ENCODE measurements at places on chromosomes 6 and 20.

DNA sequence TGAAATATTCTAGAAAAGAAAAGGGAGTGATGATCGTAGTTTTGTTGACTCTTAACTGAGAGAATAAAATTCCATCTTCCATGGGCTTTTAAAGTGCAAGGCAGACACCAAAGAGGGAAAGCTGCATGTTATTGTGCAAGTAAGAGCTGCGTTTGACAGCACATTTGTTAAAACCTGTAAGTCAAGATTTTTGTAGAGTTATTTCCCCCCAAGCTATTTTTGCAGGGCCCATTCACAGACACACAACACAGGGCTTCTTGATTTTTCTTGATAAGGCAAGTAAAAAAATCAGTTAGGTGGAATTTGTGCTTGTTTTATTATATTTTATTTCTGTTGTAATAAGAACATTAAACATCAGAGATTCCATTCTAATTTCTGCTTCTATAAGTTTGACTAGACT lies 13.8 kb downstream of the CFAP206 start:
- DNase-seq: no peak

DNA sequence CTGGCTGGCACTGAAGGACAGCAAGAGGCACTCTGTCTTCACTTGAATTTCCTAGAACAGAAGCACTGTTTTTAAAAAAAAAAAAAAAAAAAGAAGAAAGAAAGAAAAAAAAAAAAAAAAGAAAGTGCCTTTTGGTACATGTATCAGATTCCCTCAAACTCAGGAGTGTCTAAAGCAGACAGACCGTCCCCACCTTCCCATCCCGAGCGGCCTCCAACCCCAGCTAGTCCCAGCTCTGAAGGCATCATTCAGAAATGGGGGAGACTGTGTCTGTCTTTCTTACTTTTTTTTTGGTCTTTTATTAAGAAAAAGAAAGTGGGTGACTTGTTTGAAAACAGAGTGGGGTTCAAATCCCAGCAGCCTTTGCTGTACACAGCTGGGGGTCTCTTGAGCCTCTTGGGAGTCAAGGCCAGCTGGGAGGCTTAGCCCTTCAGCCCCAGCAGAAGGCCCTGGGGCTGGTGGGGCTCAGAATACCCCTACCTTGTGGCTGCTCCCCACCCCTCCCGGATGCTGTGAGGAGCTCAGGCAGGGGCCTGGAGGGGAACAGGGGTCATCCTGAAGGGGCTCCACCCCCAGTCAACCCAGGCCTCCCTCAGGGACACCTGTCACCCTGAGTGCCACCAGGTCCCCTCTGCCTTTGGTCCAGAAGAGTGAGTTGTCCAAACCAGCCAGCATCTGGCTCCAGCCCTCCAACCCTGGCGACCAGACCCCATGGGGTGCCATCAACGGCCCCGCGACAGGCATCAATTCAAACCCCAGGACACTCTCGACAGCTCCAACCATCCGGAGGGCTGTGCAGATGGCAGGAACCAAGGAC lies 128.3 kb downstream of the TAF4 start:
- no peak for DNase-seq

DNA sequence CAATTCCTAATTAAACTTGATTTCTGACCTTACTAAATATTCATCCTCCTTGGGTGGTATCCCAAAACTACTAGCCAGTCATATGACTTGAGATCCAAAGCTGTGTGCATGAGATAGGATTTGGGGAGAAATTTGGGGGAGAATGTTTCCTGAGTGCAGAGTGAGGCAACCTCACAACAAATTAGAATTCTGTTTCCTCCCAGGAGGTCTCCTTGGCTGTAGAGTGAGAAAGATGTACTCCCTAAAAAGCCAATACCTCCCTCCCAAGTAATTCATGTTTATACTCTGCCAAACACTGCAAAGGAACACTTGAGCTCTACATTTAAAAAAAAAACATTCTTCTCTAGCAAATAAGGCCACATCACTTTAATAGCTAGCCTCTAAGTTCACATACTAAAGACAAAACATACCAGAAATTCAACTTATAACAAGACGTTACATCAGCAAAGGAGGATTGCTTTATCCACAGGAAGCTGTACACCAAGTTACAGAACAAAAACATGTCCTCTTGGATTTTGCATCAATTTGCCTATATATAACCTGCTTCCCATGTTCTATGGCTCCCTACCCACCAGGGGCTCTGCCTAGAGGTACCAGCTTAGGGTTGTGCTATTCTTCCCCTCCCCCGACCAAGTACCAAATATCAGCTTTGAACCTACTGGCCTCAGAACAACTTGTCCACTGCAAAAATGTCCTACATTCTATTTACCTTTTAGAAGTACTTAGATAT lies 15.4 kb upstream of the TMEM30A start:
- DNase-seq: no peak

DNA sequence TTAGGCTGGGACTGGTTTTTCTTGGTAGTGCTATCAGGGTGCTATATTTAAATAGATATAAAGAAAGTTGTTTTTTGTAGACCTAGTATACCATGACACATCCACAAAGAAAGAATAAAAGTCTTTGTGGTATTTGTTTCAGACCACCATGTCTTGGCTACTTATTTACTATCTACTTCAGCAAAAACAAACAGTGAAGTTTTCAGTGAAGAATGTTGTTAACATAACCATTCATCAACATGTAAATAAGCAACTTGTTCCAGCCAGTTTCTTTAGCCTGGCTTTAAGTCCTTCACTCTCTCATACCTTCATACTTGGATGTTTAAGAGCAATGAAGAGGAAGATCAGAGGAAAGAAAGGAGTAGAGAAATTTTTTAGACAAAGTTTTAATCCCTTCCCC lies 624.1 kb downstream of the CD109 start:
- no peak for DNase-seq

- DNase-seq: no peak
These were observed 55.2 kb downstream of the SMLR1 start for GRCh38 chr6:130882370-130882769.

DNA sequence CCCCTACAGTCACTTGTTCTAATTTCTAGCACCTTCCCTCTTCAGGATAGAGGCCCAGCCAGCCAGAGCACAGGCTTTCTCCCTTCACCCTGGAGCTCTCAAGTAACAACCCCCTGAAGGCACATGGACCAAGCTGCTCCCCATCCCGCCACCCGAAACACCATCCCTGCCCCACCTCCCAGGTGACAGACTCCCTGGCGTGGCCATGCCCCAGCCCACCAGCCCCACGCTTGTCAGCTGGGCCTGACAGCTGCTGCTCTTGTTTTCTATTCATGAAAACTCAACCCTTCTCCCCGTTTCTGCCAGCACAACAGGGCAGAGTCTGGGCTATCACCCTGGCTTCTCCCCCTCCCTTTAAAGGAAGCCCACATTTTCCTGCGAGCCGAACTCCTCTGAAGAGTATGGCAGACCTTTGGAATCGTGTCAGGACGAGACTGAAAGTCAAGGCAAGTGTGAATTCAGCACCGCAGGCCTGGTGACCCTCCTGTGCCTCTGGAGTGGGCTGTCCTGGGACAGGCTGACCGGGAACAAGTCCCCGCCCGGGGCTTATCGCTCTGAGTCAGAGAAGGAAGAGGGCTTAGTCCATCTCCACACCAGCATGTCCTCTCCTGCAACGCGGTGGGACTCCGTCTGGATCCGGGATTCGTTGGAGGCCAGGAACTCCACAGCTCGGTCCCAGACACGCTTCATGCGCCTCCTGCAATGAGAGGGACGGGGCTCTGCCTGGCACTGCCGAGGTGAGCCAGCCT lies 16.7 kb downstream of the LEMD2 start:
- DNase-seq: no peak

- no peak for DNase-seq
These were observed 170.7 kb downstream of the EPHA7 start for GRCh38 chr6:93248631-93249030.

- peak; percentile 57 for DNase-seq
These were observed 12.0 kb downstream of the STMN3 start for GRCh38 chr20:63641146-63641791.

DNA sequence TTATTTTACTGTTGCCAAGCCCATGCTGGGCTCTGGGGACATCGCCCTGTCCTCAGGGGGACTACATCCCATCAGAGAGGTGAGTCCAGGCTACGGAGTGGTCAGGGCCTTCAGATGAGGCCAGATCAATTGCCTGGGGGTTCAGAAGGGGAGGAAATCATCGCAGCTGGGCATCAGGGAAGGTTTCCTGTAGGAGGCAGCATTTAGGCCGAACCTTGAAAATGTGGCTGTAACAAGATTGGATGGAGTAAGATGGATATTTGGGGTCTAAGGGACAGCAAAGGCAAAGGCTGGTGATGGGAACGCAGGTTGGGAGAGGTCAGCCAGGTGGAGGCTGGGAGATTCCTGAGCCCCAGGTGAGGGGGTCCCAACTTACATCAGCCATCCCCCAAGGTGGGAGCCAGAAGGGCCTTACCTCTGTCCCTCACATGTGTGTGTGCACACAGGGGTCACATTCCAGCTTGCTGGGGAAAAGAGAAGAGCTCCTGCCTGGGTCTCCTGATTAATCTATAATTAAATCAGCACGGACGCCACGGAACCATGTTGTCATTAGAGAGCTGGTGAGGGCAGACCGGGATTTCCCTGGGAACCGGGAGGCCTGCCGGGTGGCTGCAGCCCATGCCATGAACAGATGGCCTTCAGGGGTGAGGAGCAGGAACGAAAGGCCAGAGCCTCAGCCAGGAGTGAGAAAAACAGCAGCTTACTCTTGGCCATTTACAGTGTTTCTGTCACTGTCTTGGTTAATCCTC lies 30.5 kb upstream of the DLGAP4 start:
- no peak for DNase-seq

GRCh38 chr6:122393351-122393896 lies 6.0 kb upstream of the HSF2 start:
- DNase-seq: no peak

DNA sequence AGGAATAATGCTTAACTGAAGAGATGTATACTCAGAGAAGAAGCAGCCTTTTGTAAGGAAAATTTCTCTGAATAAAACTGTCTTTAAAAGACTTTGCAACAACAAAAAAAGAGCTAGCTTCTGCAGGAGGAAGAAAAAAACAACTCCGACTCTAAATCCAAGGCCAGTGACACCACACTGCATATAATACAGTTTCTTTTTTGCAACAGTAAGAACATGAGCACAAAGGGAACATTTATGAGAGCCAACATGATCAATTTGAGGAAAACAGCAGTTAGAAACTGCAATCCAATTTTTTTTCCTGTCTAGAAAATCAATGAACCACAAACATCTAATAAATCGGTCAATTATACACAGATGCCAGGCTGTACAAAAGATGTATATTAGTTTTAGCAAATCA lies 42.9 kb upstream of the UST start:
- DNase-seq: no peak

- no peak for DNase-seq
These were observed 161.9 kb downstream of the DHX35 start for GRCh38 chr20:39124064-39124463.

GRCh38 chr6:117389227-117390057 lies 36.3 kb downstream of the ROS1 start:
- no peak for DNase-seq

GRCh38 chr20:24584078-24584477 lies 114.6 kb downstream of the SYNDIG1 start:
- DNase-seq: no peak

- no peak for DNase-seq
These were observed 60.9 kb upstream of the RBM24 start for GRCh38 chr6:17220040-17220910.

DNA sequence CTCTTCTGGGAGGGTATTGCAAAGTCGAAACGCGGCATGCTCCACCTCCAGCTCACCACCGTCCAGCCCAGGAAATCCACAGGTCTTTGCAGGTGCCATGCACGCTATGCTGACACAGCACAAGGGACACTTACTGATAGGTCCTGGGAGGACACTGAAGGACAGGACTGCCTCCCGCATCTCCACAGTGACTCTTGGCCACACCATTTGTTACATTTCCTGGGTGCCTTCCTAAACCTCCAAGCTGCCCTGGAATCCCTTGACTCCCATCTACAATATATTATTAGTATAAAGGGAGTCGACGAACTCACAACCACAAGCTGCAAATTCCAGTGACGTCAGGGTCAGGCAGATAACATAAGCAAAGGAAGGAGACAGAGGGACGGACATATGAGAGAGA lies 106.9 kb downstream of the JPH2 start:
- no peak for DNase-seq

DNA sequence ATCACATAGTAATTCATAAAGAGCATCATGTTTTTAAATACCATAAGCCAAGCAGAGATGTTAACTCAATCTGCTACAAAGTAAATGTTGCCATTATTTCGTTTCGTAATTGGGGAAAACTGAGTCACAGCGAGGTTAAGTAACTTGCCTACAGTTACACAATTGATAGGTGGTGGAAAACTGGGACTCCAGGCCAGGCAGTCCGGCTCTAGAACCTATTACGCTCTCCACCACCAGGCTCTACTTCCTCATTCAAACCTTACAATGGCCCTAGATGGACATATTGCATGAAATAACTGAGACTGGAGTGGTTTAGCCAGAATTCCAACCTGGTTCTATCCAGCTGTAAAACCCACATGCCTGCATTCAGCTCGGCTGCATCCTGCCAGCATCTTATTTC lies 58.2 kb downstream of the LINC00237 start:
- no peak for DNase-seq

GRCh38 chr6:4794140-4794707 lies 18.0 kb downstream of the CDYL start:
- DNase-seq: no peak

GRCh38 chr6:102732898-102733297 lies 1339.4 kb downstream of the GRIK2 start:
- no peak for DNase-seq

GRCh38 chr20:53838311-53838868 lies 232.0 kb downstream of the BCAS1 start:
- no peak for DNase-seq

DNA sequence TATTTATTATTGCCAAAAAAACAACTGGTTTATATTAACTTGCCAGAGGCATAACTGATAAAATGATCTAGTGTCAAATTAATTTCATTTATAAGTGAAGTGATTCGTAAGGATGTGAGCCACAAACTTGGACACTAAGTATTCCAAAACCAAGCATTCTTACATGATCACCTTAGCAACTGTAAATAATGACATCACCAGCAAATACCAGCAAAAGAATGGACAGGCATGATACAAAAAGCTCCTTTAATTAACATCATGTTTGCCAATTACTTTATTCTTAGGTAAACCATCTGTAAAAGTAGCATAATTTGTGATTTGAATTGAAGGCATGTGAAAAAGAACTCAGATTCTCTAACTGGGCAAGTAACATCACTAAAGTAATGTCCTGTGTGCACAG lies 17.2 kb upstream of the FNDC1 start:
- no peak for DNase-seq

DNA sequence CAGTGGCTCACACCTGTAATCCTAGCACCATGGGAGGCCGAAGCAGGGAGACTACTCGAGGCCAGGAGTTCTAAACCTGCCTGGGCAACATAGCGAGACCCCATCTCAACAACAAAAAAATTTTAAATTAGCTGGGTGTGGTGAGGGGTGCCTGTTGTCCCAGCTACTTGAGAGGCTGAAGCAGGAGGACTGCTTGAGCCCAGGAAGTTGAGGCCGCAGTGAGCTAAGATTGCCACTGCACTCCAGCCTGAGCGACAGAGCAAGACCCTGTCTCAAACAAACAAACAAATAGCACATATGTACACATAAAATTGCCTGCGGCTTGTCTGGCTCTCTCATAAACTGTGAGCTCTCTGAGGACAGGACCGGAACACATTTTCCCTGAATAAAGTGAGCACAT lies 106.3 kb downstream of the BANF2 start:
- DNase-seq: no peak

Measured in activated CD4-positive, alpha-beta T cell treated with anti-CD3 and anti-CD28 coated beads for 4 hours (primary cell).